CD4-positive, alpha-beta T cell treated with Interleukin-2 at 100 ng/mL for 4 hours (primary cell): ENCODE measurements at places on chromosomes 16 and 17.
A peak's percentile ranks its signal among the peaks of the same experiment; 100 is the strongest.

DNA sequence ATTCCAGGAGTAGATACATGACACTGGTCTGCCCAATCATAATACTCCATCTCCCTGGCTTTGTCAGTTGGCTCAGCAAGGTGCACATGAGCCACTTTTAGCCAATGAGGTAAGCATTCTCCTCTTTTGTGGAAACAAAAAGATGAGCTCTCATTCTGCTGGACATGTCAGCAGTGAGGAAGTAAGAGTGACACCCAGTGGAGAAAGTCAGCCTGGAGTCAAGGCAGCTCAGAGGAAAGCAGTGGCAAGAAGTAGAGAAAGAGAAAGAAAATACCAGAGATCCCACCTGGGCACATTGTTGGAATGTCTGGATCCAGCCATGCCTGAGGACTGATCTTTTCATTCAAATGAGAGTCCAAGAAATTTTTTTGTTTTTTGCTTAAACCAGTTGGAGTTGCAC, 496.9 kb upstream of the C16orf82 start:
- DNase-seq = peak; percentile 3

- no peak for DNase-seq
Observed at GRCh38 chr17:50180111-50180510, 14.3 kb downstream of the SGCA start.

- no peak for DNase-seq
Observed at GRCh38 chr16:85515830-85516397, 97.2 kb upstream of the GSE1 start.

GRCh38 chr17:82936768-82937171, 96.9 kb upstream of the ZNF750 start:
- DNase-seq = no peak

DNA sequence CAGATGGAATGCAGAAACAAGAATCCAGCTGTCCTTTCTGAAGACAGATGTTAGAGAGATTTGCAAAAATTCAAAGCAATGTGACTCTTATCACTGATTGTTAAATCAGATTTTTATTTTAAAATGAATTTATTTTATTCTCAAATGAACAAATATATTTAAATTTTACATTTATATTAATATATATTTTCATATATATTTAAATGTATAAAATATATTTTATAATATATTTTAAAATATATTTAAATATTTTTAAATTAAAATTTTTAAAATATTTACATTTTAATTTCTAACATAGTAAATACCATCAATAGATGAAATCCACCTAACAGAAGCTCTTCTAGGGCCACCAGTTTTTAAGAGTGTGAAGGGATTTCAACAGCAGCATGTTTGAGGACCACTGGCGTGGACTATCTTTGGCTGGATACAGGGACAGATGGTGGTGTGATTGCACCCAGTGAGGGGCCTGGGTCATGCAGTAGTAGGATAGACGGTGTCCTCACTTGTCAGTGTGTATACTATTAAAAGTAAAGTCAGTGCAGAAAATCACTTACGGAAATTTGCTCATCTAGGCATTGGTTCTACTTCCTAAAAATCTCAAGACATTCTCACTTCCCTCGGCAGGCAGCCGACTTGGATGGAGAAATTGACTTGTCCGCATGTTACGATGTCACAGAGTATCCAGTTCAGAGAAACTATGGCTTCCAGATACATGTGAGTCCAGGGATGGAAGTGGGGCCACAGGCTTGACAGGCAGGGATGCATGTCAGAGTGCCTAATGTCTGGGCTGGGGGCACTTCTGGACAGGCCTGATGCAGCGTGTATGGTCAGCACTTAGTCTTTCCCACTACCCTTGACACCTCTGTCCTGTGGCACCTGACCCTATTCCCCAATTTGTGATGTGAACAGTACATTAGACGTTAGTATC, 56.3 kb downstream of the PLD6 start:
- DNase-seq = no peak

DNA sequence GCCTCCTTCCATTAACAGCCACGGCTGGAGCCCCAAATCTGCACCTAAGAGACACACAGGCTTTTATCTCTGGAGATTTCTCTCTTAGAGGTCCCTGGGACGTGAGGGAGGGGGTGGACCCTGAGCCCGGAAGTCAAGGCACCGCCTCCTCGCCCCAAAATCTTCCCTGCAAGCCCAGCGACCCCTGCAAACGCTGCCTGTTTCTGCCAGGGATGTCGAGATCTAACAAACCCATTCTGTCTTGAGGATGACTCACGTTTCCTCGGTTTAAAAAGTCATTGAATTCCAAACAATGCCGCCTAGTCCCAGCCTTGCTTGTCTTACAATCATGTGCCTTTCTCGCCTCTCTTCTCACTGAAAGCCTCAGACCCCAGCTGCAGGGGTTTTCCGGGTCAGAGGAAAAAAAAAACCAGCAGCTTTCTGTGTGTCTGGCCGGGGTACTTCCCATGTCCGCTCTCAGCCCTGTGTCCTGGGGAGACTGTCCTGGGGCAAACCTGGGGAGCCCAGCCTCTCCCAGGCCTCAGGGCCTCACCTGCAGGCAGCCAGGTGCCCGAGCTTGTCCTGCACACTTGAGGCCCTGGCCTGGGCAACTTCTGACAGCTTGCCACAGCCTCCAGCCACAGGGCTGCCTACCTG, 15.4 kb downstream of the ARL2BP start:
- peak; percentile 40 for DNase-seq

DNA sequence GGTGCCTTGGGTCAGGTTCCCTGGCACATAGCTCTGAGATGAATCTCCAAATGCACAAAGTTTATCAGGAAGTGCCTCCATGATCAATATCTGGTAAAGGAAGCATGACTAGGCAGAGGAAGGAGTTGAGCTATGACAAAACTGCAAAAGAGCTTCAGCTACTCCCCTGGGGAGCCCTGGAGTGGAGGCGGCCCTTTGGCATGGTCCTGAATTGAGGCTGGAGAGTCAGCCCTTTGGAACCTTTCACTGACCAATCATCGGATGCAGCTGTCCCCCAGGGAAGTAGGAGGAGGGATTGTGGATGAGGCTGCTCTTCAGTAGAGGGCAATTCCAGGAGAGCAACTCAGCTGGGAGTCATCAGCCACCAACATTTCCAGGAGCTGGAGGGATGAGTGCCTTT, 46.1 kb upstream of the NLRP1 start:
- DNase-seq = no peak

GRCh38 chr17:57993471-57994365, 5.7 kb upstream of the VEZF1 start:
- no peak for DNase-seq

- DNase-seq = no peak
Observed at GRCh38 chr17:50635732-50635981, 976 bp downstream of the ABCC3 start.

GRCh38 chr17:67620088-67620487, 97.6 kb upstream of the NOL11 start:
- no peak for DNase-seq

GRCh38 chr16:65752522-65752844, 614.0 kb upstream of the CDH5 start:
- DNase-seq = no peak

DNA sequence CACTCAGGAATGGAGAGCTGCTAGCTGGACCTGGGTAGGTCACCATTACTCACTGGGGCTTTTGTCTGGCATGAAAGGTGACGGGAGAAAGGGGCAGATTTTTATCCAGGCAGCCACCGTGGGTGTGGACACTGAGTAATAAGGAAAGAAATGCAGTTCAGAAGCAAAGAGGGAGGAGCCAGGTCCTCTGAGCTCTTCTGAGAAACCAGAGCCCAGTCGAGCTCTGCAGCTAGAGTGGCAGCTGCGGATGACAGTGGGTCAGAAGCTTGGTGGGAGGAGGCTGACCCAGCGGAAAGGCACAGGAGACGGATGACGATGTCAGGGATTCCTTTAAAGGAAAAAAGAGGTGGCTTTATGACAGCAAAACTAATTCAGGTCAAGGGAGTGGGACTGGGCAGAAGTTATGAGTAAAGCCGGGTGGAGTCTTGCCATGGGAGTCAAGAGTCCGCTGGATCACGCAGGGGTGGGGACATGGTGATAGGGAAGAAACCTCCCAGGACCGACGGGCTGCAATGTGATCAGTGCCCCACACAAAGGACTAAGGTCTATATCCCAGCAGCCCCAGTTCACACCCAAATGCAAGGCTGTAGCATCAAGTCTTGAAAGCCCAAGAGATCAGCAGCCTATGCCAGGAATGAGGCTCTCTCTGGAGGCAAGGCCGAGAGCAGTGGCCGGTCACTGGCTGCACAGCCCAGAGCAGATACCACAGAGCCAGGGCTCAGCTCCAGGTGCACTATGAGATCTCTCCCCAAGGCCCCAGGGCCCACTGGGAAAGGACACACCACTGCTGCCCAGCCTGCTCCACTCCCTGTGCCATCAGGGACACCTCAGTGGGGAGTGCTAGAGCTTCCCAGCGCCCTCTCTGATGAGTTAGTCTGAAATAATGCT, 6.3 kb upstream of the MNT start:
- DNase-seq = no peak

GRCh38 chr17:385836-386140, 33.2 kb upstream of the RPH3AL start:
- DNase-seq = no peak

DNA sequence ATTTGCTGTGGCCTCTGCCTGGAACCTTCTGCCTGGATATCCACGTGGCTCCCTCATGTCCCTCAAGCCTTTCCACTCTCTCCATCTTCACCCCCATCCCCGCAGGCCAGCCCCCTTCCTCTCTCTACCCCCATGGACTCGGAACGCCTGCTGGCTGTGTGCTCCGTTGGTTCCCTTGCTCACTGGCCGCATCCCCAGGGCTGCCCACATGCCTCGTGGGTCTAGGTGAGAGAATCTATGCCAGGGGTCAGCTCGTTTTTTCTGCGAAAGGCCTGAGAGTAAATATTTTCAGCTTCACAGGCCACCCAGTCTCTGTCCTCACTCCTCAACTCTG, 12.0 kb downstream of the SLC5A10 start:
- DNase-seq = no peak

DNA sequence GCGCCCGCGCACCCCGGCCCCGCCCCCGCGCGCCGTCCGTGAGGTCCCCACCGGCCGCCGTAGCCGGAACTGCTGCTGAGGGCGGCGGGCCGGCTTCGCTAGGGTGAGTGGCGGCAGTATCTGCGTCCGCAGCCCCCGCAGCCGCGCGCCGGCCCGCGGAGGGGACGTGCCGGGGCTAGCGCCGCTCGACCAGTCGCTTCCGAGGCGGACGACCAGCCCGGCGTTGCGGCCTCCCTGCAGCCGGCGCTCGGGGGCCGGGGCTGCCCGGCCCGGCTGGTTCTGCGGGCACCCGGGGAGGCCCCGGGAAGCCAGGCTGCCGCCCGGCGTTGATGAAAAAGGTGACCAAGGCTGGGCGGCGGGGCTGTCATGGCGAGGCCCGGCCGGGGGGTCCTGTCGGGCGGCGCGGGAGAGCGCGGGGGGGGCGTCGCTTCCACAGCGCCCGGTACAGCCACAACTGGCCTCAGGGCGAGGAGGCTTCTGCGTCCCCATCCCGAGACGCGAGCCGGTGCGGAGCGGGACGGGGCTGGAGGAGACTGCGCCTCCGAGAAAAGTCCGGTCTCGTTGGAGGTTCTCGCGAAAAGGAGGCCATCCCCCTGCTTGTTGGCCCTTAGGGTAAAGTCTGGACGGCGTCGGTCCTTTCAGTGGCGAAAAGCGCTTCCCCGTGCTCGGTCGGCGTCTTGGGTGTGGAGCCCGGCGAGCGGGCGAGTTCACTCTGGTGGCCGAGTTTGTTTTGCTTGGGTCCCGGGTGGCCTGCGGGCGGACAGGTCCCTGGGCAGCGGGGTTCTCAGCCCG, at the start of gene CRAMP1:
Gene CRAMP1 (plus strand): TSS at position 41 of the 792 bp plus-strand sequence. CDS start 2,280 bp downstream, outside the sequence.
- DNase-seq = no peak

- no peak for DNase-seq
Observed at GRCh38 chr17:70060415-70060814, 14.6 kb upstream of the KCNJ16 start.

DNA sequence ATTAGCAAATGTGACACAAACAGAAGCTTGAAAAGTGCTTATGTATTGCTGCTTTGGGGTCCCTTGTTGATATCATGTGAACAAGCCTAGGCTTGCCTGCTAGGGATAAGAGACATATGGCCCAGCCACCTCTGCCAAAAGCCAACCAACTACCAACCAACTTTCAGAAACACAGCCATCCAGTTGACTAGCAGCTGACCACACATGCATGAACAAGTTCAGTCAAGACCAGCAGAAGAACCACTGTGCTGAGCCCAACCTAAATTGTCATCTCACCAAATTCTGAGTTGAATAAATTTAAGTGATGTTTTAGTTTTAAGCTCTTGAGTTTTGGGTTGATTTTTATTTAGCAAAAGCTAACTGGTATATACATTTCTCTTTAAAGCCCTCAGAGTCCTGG, 3.5 kb downstream of the ERN2 start:
- DNase-seq = no peak

DNA sequence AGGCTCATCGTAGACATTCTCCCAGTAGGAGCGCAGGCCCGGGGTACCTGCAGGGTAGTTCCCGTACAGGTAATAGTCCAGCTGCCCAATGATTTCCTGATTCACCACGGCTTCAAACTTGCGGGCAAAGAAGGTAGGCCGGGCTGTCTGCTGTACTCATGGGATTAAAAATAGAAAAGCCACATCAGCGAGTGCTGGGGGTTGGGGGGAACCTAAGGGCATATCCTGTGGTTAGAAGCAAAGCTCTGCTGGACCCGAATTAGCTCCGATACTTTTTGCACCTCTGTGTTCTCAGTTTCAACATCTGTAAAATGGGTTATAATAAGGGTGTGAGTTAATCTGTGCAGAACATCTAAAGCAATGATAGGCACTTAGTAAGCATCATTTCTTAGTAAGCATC, 336.2 kb downstream of the XYLT1 start:
- no peak for DNase-seq
